ENCODE measurements at places on chromosomes 12 and 14.

DNA sequence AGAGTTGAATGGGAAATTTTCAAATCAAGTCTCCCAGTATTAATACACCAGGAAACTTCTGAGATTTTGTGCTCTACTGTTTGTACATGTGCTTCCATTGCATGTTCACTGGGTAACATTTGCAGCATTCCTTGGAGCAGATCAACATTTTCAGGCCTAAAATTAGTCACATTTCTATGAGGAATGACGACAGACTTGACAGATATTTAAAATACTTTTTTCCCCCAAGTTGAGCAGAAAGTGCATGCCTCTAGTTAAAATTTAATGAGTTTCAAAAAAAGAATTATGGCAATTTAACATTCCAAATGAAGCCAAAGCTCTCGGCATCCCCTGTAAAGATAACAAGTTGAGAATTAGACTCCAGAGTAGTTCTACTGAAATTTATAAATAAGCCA, 72.3 kb downstream of the C12orf42 start:
- no peak for DNase-seq

DNA sequence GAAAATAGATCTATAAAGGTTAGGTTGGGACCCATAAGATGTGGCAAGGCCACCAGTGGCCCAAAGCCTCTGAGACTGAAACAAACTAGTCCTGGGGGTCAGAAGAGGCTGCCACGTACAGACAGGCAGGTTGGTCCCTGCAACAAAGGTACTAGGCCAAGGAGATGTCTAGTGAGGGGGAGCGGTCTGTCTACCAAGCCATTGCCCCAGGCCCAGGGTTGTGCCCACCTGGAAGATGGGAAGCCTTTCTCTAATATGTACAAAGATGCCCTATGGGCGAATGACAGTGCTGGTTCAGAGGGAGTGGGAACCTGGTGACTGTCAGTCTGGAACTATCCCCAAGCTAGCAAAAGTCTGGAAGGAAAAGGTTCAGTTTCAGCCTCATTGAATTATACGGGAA, 233.2 kb downstream of the RBM19 start:
- no peak for DNase-seq

DNA sequence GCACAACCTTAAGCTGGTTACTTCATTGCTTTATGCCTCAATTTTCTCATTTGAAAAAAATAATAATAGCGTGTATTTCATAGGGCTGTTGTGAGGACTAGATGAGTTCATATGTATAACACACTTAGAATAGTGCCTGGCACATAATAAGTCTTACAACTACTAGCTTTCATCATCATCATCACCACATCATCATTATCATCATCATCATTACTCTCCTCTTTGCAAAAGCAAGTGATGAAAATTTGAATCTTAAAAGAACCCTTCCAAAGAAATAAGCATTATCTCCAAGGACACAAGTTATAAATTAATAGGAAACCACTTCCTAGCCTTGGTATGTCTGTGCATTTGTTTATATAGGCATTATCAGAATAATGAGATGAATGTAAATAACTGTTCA, 117.0 kb downstream of the ST8SIA1 start:
- no peak for DNase-seq

DNA sequence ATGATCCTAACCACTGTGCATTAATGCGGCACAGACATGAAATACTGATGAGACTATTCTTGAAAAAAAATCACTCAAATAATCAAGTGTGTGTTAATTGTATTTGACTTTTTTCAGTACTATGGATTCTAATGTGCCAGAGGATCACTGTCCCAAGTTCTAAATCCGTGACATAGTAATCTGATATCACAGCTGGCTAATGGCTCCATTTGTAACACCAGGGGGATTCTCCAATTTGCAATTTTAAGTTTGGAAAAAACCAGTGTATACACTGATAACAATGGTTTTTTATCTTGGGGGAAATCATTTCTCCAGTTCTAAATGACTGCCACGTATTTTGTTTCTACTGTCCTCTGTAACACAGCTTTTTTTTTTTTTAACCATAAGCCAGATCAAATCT, 33.0 kb downstream of the MPHOSPH9 start:
- DNase-seq = no peak

- no peak for DNase-seq
These were observed 292.5 kb downstream of the ATP23 start for GRCh38 chr12:58233886-58234285.

DNA sequence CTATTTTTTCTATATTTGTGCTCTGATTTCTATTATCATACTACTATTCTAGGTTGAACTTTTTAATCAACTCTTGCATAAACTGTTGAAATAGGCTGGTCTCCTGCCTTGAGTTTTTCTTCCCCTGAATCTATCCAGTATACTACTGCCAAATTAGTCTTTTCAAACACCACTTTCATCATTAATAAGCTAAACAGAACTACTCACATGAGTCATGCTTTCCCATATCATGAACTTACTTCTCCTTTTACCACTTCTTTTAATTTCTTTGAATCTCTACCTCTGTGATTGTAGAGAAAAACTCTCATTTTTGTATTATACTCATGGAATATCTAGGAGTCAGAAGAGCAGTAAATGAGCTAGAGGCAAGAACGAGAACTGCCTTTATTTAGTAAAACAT, 340.3 kb upstream of the PDE3A start:
- DNase-seq = no peak

DNA sequence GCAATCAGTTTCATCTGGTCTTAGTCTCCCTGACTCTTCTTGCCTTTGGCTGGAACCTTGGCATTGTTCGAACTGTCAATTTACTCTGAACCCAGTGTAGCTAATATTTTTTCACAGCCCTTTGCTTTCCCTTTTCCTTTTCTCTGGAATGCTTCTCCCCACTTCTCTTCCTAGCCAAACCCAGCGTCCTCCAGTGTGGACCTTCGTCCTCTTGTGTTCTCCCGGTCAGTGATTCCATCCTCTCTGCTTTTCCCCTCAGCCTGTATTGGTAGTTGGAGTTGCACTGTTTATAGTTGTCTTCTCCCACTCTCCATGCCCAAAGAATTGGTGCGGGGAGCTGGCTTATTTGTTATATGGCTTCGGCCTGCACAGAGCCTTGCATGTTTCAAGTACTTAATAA, 9.4 kb downstream of the ACVR1B start:
- no peak for DNase-seq

- DNase-seq = no peak
These were observed 4.2 kb downstream of the ACYP1 start for GRCh38 chr14:75059642-75060041.

DNA sequence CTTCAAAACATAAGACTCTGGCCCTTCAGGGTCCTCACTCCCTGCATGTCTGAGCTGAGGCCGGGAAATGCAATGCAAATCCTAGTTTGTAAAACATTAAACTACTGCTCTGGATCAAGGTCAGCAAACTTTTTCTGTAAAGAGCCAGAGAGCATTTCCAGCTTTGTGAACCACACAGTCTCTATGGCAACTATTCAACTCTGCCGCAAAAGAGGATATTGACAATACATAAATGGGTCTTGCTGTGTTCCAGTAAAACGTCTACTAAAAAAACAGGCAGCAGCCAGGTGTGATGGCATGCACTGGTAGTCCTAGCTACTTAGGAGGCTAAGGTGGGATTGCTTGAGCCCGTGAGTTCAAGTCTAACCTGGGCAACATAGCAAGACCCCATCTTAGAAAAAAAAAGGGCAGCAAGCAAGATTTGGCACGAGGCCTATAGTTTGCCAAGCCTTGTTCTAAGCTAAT, 22.3 kb downstream of the DDX24 start:
- DNase-seq = no peak

Measured in WTC11 (cell line).